ENCODE measurements at places on chromosomes 2 and 18.

GRCh38 chr2:152814475-152815030, 96.1 kb downstream of the ARL6IP6 start:
- no peak for DNase-seq

- DNase-seq: no peak
These were observed 128.4 kb downstream of the ASXL3 start for GRCh38 chr18:33706391-33706790.

- DNase-seq: no peak
These were observed 139.8 kb downstream of the CLIP4 start for GRCh38 chr2:29255004-29255403.

- no peak for DNase-seq
These were observed 912.7 kb downstream of the CPS1 start for GRCh38 chr2:211468877-211469663.

- no peak for DNase-seq
These were observed 14.5 kb downstream of the SH3RF3 start for GRCh38 chr2:109143214-109144187.

GRCh38 chr18:21489919-21490495, 110.5 kb downstream of the ESCO1 start:
- no peak for DNase-seq

- no peak for DNase-seq
These were observed 25.7 kb downstream of the ABHD3 start for GRCh38 chr18:21678859-21679258.

GRCh38 chr2:219415580-219416234, 2.5 kb upstream of the DES start:
- no peak for DNase-seq

DNA sequence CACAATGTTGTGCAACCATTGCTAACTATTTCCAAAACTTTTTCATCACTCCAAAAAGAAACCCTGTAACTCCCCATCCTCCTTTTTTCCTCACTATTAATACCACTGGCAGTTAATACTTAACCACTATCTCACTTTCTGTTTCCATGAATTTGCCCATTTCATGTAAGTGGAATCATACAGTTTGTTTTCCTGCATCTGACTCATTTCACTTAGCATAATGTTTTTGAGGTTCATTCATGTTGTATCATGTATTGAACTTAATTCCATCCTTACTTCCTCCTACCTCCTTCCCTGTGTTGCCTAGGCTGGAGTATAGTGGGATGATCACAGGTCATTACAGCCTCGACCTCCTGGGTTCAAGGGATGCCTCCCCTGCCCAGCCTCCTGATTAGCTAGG, 68.3 kb downstream of the FAM117B start:
- DNase-seq: no peak

GRCh38 chr18:58105206-58105887, 61.3 kb downstream of the NEDD4L start:
- DNase-seq: no peak

- DNase-seq: no peak
These were observed 79.1 kb upstream of the EPB41L3 start for GRCh38 chr18:5622905-5623304.

GRCh38 chr18:12598181-12598930, 59.6 kb downstream of the SPIRE1 start:
- no peak for DNase-seq

DNA sequence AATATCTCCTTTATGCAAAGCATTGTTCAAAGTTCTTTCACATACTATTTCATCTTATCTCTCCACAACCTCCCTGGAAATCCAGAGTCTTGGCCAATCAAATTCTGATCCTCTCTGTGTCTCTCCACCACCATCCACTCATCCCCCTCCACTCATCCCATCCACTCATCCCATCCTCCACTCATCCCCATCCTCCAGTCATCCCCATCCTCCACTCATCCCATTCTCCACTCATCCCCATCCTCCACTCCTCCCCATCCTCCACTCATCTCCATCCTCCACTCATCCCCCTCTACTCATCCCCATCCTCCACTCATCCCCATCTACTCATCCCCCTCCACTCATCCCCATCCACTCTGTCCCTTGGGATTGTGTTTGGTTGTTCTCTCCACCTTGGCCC, 101.1 kb downstream of the BCL2 start:
- DNase-seq: no peak

DNA sequence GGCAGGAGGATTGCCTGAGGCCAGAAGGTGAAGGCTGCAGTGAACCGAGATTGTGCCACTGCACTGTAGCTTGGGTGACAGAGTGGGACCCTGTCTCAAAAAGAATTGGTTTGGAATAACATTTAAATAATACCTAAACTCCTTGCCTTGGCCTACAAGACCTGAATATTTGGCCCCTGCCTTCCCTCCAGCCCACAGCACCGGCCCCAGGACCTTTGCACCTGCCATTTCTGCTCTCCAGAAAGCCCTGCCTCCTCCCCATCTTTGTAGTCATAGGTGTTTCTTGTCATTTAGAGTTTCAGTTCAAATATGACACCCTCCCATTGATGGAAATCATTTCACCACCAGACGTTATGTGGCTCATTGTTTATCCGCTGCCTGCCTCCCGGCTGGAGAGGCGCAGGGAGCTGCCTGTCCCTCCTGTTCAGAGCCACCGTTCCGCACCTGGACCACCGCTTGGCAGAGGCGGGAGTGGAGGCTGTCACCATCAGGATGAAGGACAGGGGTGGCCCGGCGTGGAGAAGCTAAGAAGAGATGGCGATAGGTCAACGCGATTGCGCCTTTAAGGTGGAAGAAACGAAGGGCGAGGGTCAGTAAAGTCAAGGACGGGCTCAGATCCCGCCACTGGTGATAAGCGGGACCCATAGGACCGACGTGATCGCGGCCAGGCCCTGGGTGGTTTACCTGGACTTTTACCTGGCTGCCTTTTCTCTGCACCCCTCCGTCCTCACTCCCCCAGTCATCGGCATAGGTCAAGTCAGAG, 638 bp upstream of the LPIN1 start:
- DNase-seq: no peak

- DNase-seq: no peak
These were observed 15.9 kb upstream of the CRIM1 start for GRCh38 chr2:36339607-36340218.

DNA sequence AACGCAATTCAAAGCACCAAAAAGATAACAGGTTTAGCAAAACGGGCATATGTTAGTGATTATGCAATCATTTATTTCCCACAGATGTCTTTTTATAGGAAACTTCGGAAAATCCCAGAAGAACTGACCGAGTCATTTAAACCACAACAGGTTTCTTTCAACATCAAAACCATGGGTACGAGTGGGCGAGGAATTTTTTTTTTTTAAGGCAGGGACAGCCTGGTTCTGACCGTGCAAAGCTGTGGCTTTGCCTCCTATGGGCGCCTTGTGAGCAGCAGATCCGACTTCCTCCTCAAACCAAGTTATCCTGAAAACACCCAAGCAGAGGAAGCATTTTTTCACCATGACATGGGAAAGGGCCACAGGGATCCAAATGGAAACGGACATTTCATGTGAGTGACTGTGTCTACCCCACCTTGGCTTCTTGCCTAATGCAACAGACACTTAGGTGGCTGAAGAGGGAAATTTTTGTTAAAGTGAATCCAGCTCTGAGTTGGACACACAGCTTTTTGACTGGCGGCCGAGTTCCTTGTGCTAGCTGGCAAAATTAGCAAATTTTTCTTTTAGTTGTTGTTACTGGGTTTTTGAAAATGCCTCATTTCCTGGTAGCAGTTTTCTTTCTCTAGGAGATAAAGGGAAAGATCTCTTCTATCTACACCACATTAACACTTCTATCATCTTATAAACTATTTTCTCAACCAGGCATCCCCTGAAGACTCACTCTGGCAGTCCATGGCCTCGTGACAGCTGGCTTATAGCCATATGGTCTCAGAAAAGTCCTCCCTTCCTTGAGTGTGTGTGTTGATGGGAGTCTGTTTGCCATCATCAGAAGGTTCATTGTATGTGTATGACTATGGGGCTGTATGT, 487.4 kb upstream of the ZEB2 start:
- no peak for DNase-seq

GRCh38 chr2:161713706-161714105, 89.5 kb downstream of the SLC4A10 start:
- no peak for DNase-seq

GRCh38 chr2:197378086-197378485, 56.7 kb downstream of the SF3B1 start:
- DNase-seq: no peak

GRCh38 chr2:167544602-167545001, 656.3 kb downstream of the XIRP2 start:
- no peak for DNase-seq

GRCh38 chr2:46351750-46352138, 54.5 kb downstream of the EPAS1 start:
- DNase-seq: no peak

GRCh38 chr2:140862181-140862580, 1268.6 kb downstream of the LRP1B start:
- no peak for DNase-seq

GRCh38 chr2:219205165-219205538, 1.4 kb upstream of the ZFAND2B start:
- no peak for DNase-seq

DNA sequence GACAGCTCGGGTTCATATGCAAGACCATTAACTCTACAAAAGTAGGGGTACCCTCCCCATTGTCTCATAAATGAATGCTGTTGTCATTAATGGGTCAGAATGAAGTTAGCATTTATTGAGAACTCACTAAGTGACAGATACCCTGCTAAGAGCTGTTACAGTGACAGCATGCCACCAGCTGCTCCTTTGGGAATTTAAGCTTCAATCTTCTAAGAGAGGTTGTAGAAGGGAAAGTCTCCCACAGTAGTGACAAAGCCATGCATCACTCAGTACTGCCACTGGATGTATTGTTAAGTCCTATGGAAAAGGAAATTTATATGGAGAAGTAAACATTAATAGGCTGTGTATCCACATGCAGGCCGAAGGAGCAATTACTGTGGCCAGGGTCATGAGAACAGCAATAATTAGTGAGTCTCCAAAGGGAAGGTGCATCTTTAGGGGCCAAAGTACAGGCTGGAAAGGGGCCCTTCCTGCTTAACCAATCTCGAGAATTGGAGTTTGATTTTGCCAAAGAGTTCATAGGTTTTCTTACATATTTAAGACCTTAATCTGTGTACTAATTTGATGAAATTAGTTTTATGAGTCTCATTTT, 64.5 kb upstream of the FAM124B start:
- DNase-seq: no peak

DNA sequence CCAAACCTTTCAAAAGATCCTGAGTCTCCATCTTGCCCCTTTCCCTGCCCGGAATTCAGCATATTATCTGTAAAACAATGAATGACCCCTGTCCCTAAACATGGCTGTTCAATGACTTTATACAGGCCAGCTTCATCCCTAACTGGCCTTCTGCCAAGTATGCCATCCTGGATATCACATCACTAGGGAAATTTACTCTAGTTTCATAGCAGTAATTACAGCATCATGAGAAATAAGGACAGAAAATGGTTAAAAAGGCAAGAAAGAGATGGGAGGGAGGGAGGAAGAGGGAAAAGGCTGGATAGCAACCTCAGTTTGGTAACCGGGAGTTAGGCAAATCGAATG, 4.4 kb downstream of the MBOAT2 start:
- no peak for DNase-seq

DNA sequence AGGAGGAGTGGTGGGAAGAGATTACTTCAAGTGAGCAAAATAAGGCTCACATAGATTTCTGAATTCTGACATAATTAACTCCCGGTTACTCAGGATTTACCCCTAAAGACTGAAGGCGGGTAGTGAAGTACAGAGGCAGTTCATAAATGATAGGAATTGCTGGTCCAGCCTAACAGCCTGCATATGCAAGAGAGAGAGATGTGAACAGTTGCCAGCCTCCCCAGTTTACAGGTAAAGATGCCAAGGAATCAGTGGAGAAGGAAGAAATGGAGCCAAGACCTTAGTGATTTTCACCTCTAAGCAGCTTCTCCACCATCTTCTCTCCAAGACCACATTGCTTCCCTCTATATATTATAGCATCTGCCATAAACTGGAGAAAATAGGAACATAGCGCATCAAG, 91.8 kb upstream of the THUMPD2 start:
- no peak for DNase-seq

DNA sequence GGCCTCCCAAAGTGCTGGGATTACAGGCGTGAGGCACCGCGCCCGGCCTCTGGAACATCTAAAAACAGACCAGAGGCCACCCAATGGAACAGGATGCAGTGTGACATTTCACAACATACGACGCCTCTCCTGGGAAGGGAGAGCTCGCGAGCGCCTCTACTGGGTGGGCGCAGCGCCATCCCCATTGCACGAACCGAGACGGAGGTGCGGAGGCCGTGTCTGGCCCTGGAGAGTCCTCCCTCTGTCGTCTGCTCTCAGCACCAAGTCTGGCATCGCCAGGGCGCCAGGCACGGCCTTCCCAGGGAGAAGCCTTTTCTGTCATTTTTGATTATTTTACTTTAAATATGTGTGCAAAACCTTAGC, 9.4 kb upstream of the GBX2 start:
- DNase-seq: no peak

DNA sequence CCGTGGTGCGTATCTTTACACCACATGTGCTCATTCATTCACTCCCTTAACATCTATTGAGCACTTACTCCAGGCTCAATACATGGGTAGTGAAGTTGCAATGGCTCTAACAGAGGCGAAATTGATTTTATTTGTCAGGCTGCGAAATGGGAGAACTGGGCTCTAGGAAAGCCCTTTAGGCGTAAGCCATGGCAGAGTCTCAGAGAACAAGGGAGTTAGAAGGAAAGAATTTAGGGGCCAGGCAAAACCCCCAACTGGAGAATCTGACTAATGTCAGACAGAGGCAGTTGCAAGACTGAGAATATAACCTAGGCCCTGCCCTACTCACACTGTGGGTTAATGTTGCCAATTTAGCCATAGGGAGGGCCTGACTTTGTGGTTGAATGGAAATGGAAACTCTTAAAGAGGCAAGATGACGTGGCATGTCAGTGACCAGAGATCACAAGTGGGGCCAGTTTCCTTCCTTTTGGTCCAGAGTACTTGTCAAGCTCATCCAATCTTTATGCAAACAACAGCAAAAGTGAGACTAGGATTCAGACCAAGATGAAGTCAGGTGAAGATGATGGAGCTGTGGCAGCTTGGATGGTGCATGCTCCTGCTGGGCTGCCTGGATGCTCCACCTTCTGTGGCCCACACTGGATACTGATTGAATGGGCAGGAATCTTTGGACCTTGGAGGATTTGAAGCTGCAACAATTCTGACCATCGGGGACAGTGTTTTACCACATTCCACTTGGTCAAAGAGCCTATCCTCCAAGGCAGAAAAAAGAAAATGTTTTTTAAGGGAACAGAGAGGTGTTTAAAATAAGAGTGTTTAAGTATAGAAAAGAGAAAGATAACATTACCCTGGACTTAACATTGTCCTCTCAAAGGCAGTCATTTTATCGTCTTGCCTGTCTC, 92.2 kb downstream of the CAPN13 start:
- no peak for DNase-seq

GRCh38 chr2:184938221-184938985, 340.1 kb downstream of the ZNF804A start:
- DNase-seq: no peak

GRCh38 chr18:48770243-48770642, 180.5 kb downstream of the SMAD7 start:
- no peak for DNase-seq

- no peak for DNase-seq
These were observed at the start of gene CD226 for GRCh38 chr18:69947361-69948133. Gene CD226, minus strand, starts transcription at chr18:69947873. Its CDS starts 467 bp downstream, at chr18:69947406.

Measured in left renal pelvis (tissue), 4 donors.